Dorsolateral prefrontal cortex (tissue), 122 donors: ENCODE measurements at places on chromosomes 7 and 10.
A peak's percentile ranks its signal among the peaks of the same experiment; 100 is the strongest.

DNA sequence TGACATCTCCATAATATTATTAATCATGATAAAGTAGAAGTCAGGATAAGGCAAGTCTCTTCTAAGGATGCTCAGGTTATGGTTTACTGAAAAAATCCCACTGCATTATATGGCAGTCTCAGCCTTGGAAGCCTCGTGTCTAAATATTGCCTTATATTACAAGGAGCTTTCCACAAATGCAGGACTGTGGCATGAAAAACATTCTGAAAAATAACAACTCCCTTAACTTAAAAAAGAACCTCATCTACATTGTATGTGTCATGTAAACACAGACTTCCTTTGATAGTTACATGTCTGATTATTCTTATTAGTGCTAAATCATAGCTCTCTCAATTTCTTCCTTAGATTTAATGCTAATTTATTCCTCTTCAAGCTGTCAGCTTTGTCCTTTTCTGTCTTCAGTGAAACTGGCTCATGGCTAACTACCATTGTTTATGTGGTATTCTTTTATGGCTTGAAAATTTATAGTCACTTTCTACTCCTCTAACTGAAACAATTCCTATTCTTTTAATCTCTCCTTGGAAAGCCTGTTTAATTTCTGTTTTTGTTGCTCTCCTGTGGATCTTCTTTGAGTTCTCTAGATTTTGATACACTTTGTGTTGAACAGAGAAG lies 156.1 kb downstream of the KIF20B start:
- no peak for DNase-seq

DNA sequence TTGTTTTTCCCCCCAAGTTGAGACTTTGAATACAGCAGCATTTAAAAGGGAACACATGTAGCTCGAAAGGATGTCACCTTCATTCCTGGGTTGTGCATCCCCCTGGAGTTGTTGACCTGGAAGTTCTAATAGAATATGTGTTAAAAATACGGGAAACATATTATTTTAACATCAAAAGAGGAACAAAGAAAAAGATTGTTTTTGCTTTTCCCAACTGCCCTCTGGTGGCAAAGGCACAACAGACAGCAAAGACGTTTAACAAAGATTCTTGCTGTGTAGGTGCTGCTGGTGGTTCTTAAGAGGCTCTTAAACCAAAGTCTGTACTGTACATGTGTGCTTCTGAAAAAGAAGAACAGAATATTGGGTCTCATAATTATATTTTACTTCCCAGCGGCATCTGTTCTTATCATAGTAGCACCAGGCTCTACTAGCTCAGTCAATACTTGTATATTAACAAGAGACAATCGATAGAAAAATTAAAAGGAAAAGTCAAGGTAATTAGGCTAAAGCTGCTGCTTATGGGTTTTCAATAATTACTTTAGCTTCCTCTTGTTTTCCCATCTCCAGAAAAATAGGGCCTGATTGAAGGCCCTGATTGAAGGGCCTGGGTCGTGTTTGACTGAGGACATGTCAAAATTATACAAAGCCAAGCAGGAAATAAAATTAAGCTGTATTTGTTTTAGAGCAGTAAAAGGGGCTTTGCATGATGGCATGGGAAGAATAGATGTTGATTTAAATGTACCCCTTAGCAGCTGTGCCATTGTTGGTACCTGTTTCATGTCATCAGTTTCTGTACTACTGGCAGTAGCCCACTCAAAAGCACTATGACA lies 384.2 kb upstream of the LRGUK start:
- DNase-seq = no peak

DNA sequence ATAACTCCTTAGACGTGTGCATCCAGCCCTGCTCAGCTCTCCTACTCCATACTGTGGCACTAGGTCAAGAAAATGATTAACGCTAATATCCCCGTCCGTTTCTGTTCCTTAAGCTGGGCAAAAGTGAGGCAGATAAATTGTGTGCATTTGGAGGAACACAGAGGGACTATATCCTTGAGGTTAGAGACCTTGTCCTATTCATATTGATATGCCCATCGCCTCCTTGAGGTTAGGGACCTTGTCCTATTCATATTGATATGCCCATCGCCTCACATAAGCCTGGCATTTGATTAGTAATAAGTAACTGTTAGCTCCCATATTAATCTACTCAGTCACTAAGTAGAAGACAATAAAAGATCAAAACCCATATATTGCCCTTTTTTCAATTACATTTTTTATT lies 12.9 kb upstream of the TAX1BP1 start:
- DNase-seq = no peak

DNA sequence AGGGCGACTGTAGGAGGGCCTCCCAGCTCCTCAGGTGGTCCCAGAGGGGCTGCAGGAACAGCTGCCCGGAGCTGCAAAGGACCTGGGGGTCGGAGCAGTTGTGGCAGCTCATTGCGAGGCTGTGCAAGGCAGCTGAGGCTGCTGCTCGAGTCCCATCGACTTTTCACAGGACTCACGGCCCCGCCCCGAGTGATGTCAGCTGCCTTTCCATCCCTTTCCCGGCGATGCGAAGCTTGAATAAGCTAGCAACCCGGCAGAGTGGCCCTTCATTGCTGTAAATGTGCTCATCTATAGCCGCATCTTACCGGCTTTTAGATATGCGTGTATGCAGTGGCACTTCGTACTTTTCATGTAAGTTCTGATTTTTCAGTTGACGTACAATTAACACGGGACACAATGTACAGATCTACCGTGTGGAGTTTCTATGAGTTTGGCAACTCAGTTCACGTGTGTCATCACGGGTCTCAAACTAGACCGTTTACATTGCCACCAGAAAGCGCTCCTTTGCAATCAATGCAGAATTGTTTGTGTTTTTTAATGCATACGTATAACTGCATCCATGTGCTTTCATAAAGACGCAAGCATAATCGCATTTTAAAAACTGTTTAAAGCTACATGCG lies at the start of gene CH25H:
TSS of gene CH25H (minus strand) at position 137 of the 620 bp plus-strand sequence. CDS start at position 112, 25 bp downstream.
- DNase-seq = peak; percentile 91

DNA sequence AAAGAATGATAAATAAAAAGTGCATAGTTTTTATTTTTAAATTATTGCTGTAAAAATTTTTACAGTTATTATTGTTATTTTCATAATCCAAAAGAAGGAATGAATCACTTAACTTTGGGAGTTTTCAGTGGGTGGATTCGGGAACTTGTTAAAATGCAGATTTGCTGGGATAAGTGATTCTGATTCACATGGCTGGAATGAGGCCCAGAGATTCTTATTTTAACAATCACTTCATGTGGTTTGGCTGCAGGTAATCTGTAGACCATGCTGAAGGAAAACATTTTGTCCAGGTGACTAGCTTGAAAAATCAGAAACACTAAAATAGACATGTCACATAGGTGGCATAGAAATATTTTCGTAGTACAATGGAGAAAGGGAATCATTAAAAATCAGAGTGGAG lies 13.9 kb downstream of the CROT start:
- no peak for DNase-seq

GRCh38 chr7:143395187-143396149 lies 13.2 kb downstream of the EPHA1 start:
- DNase-seq = peak; percentile 43

GRCh38 chr10:102634686-102635085 lies 9.6 kb upstream of the TRIM8 start:
- DNase-seq = no peak

- DNase-seq = no peak
These were observed 125.0 kb downstream of the FAM53B start for GRCh38 chr10:124619195-124619594.

DNA sequence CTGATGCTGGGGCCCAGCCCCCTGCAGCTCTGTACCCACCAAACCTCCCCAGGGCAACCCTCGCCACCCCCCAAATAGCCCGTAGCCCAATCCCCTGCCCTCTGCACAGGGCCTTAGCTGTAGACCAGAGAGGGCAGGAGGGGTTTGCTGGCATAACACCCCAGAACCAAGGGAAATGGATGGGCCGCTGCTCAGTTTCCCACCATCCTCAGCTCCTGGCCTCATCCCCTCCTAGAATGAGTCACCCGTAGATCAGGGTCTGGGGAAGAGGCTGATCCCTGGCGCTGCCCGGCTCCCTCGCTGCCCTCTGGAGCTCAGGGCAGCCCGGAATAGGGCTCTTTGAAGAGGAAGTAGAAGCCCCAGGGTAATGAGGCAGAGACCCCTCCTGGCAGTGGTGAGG lies 31.2 kb downstream of the LDB3 start:
- DNase-seq = no peak

DNA sequence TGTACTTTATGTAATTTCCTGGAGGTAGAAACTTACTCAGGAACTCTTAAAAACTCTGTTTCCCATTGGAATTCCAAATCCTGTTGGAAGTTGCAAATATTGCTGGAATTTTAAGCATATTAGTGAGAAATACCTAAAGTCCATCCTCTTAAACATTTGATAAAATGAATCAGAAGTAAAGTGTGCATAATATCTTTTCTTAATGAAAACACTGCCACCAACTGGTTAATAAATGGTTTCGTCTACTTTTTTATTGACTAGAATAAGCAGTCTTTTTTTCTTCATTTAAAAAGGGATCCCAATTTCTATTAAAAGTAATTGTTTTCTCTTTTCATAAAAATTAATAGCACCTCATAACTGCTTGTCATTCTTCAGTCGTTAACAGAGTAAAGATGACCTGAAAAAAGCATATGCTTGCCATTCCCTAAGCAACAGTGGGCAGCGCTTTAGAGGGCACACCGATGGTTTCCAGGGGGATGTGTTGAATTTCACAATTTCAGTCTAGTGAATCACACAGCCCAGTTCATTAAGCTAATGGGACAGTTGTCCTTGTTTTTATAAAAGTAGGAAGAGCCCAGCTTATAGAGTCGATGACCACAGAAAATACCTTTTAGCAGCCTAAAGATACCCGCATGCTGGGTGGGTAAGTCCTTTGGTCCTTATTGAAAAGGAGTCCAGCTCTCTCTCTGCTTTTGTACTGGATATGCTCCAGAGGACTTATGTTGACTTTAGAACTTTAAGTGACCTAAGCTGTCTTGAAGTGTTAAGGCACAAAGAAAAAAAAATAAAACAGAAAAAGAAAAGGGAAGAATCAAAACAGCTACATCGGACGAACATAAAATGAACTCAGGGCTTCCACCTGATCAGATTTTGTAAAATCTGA lies 28.5 kb downstream of the NPS start:
- no peak for DNase-seq

DNA sequence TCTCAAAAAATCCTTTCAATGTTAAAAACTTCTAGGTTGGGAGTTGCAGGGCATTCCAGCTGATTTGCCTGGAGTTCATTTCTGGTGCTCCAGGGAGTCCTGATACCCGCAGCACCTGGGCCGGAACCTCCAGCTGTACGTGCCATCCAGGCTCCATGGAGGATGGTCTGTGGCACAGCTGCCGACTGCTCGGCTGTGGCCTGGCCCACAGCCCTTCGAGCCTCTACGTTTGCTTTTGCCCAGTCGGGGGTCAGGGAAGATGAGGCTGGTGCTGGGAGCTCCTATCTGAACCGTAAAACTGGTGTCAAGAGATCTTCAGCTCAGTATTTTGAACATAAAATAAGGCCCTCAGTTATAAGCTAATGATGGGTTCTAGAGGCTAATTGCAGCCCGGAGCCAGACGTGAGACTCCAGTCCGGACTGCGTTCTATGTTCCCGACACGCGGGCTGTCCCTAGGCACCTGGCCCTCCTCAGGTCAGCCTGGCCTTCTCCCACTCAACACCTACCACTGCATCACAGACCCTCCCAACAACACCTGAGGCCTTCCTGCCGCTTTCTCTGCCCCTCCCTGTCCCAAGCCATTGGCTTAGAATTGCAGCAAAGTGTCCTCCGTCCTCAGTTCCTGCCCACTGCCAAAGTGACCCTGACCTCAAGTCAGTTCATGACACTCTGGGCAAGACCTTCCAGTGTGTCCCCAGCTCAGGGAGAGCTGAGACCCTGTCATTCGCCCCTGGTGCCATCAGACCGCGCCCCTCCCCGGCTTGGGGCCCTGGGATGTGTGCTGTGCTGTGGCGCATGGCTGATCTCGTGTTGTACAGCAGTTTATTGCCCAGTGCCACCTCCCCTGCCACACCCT lies 64.2 kb upstream of the DNAJB6 start:
- no peak for DNase-seq

DNA sequence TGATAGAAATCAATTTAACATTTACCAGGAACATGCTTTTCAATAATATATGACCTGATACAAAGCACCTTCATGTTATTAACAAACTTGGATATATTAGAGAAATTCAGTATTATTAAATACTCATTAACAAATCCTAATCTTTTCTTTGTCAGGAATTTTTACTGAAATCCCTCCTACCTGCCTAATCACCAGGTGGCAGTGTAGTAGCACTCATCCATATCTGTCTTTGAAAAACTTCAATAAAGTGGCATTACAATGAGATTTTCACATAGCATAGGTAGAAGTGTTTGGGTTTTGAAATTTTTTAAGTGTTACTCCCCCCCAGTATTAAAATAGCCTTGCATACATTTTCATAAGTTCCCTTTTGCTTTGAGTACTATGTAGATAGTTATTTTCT lies 1246.6 kb upstream of the LRRN3 start:
- DNase-seq = no peak

- no peak for DNase-seq
These were observed 69.3 kb downstream of the LRRC4 start for GRCh38 chr7:127961786-127962453.

DNA sequence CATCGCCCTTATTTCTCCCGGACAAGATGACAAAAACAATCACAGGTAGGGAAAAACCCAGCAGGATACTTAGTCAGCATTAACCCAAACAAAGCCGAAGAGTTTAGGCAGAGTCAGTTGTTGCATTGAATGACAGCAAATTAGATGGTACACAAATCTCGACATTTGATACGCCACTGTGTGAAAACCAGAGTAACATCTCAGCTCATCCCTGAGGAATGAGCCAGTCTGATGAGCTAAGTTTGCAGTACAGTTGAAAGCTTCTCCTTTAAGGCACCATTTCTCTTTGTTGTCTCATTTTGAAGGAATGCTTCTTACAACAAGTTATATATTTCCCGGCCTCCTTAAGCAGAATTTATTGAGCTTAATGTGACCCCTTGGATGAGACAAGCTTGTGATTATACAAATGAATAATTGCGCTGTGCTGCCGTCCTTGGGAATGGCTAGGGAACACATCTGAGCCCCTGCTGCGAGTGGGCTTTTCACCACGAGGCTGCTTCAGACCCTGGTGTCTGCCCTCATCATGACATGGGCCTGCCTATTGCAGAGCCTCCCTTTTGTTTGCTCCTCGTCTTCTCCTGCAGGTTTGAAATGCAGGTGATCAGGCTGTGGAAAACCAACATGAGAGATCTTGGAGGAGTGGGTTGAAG lies 137.3 kb downstream of the CELF2 start:
- no peak for DNase-seq

DNA sequence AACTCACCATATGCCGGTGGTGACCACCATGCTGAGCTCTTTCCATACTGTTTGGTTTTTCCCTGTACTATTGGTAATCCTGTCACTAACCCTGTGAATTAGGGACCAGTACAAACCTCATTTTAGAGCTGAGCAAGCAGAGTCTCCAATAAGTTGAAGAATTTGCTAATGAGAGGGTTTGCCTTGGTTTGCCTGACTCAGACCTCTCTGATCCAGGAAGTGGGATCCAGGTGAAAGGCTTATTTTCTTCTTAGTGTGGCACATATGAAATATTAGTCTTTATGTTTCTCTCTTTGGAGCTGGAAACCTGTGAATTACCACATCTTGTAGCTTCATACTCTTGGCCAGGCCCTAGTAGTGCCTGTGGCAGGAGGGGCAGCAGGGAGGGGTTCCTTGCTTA lies 114.1 kb upstream of the IGFBP3 start:
- no peak for DNase-seq
